ENCODE measurements at places on chromosomes 5 and 9.

GRCh38 chr5:34657274-34657921 lies 1.3 kb downstream of the RAI14 start:
- peak; percentile 45 for DNase-seq

DNA sequence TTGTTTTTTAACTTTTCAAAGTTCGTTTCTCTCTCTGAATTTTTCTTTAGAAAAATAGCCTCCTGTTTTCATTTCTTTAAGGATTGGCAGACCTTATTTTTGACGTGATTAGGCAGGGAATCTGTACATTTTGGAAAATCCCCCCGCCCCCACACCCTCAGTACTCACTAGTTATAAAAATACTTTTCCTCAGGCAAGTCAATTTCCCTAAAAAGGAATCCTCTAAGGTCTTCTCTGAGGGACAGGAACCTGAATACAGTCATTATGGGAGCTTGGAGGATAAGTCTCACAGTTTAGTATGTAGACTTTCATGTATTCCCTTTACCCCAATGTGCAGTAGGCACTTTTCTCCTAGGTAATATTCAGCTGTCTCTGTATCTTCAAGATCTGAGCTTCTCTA lies 3.9 kb upstream of the FER start:
- no peak for DNase-seq

DNA sequence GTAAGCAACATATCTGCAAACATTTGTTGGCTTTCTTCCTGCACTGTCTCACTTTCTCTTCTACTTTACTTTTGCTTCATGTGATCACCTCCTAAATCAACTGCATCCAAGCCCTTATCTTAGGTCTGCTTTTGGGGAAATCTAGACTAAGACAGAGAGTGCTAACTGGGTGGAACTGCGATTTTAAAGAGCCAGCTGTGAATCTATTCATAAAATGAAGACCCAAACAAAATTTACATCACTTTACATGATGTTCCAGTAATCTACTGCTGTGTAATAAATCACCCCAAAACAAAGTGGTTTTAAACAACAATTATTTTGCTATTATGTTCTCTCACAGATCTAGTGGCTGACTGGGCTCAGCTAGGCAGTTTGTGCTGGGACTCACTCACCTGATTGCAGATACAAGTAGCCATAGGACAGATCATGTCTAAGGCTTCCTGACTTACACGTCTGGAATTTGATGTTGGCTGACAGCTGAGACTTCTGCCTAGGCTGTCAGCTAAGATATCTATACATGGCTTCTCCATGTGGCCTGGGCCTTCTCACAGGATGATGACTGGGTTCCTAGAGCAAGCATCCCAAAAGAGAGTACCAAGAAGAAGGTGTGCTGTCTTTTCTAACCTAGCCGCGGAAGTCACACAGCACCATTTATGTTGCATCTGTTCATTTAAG lies 145.1 kb upstream of the TBCA start:
- no peak for DNase-seq

DNA sequence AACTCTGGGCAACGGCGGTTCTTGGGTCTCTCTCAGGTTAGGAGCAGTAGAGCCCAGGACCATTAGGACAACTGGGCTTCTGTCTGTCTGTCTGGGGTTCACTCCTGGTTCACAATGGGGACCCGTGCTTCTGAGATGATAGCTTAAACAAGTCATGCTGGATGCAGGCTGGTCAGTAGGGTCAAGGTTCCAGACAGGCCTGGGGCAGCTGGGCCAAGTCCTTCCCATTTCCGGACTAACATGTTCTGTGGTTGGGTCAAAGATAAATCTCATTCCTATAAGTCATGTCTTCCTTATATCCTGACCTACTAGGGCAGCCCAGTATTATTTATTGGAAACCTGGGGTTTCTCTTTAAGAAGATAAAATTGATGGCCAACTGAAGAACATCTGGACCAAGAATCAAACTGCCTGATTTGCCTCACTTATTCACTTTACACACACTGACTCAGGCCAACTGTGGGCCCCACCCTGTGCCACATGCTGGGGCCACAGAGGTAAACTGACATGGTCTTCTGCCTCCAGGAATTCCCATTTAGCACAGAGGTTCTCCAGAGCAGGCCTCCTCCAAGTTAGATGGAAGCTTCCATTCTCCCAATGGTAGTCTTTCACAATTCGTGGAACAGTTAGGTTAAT lies 8.3 kb downstream of the HDHD3 start:
- no peak for DNase-seq

GRCh38 chr9:29750062-29750461 lies 2176.8 kb upstream of the C9orf72 start:
- no peak for DNase-seq

DNA sequence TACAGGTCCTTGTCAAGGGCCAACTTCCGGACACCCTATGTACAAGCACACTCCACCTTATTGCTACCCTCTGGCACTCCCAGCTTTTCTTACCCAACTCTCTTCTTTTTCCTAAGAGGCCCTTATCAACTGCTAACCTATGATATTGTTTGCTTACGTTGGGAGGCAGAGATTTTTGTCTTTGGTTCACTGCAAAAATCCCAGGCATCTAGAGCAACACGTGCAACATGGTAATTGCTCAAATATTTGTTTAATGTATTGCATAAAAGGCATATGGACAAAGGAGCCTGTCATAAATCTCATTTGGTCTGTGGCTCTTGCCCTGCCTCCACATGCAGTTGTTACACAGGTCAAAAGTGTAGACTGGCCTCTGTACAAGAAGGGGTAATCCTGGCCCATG lies 35.8 kb upstream of the ATP10B start:
- no peak for DNase-seq

DNA sequence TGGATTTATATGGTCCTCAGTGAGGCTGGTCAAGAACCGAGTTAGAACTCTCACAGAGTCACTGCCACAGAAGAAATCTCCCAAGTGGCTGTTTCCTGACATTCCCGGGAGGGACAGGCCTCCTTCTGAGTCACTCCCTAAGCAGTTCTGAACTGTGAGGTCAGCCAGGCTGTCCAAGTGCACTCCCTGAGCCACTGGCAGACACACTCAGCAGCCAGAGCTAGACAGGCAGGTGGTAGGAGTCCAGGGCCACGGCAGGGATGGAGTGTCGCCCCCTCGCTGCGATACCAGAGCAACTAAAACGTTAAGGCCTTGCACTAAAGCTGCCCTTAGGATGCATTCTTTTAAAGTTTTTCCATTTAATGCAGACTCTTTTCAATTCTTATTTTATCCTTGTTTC lies 3.4 kb downstream of the IL4 start:
- no peak for DNase-seq

GRCh38 chr5:134634227-134634626 lies 1.6 kb upstream of the SAR1B start:
- no peak for DNase-seq

- DNase-seq, result no peak
Measured at GRCh38 chr5:111676926-111677415, 80.0 kb downstream of the NREP start.

- no peak for DNase-seq
Measured at GRCh38 chr5:133906303-133906702, 62.1 kb downstream of the C5orf15 start.

DNA sequence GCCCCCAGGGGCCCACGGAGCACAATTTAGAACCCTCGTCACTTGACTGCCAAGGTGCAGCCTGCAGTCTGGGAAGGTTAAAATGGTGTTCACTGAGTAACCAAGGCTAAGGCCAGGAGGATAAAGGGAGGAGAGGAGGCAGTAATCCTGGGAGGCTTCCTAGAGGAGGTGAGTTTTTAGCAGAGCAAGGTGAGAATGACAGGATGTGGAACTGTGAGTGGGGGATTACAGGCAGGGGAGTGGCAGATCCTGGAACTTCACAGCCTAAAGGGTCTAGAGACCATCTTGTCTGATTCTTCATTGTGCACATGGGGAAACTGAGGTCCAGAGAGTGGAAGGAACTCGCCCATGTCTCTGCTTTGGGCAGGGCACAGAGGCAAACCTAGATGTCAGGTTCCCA lies 42.5 kb upstream of the ASS1 start:
- no peak for DNase-seq

GRCh38 chr5:14265570-14265969 lies 122.4 kb downstream of the TRIO start:
- no peak for DNase-seq

DNA sequence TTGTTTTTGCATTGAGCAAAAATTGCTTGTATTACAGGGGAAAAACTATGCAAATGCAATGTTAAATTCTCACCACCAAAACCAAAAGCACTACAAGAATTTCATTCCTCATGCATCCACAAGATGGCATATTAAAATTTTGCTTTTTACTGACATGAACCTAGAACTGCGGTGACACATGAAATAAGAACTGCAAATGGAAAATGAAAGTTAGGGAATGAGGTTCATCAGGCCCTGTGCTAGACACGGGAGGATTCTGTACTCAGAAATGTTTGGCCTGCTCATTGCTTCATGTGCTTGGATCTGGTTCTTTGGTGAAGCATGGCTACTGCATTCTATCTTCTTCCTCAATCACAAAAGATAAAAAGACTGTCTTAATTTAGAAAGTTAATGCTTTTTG lies 9.1 kb upstream of the RFK start:
- DNase-seq, result no peak

GRCh38 chr5:10337986-10338385 lies 15.5 kb upstream of the MARCHF6 start:
- DNase-seq, result no peak

DNA sequence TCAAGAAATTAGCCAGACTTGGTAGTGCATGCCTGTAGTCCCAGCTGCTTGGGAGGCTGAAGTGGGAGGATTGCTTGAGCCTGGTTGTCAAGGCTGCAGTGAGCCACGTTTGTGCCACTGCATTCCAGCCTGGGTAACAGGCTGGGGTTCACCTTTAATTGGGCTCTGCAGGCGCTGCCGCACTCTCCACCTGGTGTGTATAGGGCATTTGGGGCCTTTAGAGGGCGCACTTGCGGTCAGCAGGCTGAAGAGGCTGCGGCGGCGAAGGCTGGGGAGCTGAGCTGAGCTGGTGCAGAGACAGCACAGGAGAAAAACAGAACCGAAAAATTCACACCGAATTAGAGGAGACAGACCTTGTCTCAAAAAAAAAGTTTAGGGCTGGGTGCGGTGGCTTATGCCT lies 31.2 kb downstream of the CDK7 start:
- no peak for DNase-seq

- DNase-seq, result peak; percentile 97
Measured at GRCh38 chr9:14353222-14354056, 39.5 kb upstream of the NFIB start.

- DNase-seq, result peak; percentile 94
Measured at GRCh38 chr9:3526165-3526996, 580 bp upstream of the RFX3 start.

DNA sequence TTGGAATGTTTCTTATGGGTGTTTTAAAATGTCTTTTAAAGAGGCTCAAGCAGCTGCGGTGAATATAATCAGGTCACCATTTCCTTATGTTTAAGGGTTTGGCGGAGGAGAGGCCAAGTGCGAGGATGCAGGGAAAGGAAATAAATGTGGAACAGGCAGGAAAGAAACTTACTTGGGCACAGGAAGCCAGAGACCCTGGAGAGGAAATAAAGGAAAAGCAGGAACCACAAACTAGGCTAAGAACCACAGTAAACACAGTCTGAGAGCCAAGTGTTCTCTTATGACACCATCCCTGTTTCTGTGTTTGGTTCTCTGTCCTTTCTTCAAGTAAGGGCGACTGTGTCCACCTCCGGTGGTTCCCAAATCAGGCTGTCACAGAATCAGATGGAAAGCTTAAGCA lies 166.5 kb downstream of the C9orf152 start:
- no peak for DNase-seq

- no peak for DNase-seq
Measured at GRCh38 chr9:121807069-121807822, 155.8 kb downstream of the DAB2IP start.

- peak; percentile 90 for DNase-seq
Measured at GRCh38 chr9:96654450-96655197, 493 bp downstream of the PRXL2C start.

GRCh38 chr5:78776637-78777036 lies 128.1 kb upstream of the LHFPL2 start:
- no peak for DNase-seq

GRCh38 chr5:144421411-144421810 lies 250.7 kb downstream of the KCTD16 start:
- DNase-seq, result no peak

- no peak for DNase-seq
Measured at GRCh38 chr5:125251703-125252102, 505.3 kb upstream of the ZNF608 start.

GRCh38 chr9:126558051-126558665 lies 55.6 kb upstream of the LMX1B start:
- DNase-seq, result peak; percentile 53

- no peak for DNase-seq
Measured at GRCh38 chr5:139569270-139569955, 8.3 kb downstream of the UBE2D2 start.

- no peak for DNase-seq
Measured at GRCh38 chr9:87862536-87863268, 20.0 kb upstream of the SPATA31E1 start.

DNA sequence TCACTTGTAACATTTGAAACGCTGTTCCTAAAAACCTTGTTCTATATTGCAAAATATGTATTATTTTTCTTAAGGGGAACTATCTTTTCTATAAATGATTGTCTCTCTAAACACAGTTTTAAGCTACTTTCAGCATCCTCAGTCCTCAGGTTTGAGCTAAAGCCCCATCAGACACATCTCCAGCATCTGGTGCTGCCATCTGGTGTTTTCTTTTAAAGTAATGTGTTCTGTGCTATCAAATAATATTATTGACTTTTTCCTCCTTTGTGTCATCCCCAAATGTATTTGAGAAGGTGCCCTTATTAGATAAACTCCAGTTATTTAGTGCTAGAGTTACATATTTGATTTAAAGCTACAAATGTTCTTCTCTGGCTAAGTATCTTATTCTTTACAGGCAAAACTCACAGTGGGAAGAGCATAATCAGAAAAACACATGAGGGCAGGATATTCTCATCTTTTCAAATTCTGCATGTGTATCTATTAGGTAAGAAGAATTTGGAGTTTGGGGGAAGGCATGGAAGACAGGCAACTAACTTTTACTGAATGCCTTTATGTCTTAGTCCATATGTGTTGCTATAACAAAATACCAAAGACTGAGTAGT lies 27.5 kb downstream of the ZNF474 start:
- DNase-seq, result no peak

Data from right hindlimb (tissue), 1 donor.